ENCODE measurements at places on chromosomes 1 and 21. TPM values are rescaled to one million over a fixed set of nuclear protein-coding genes. Genes with fewer than 3 reads are reported as not detected.

Gene HECTD3
- total RNA-seq = 24.8 TPM

Gene FHL3
- total RNA-seq = 12.1 TPM

Gene PAQR6
- total RNA-seq = 1.2 TPM

Gene PUM1
- 56.6 TPM for total RNA-seq

Gene SLC9C2
- not detected for total RNA-seq

Gene PLA2G2A
- not detected for total RNA-seq

Gene TRIM67
- not detected for total RNA-seq

Gene DRAXIN
- not detected for total RNA-seq

Gene FNDC5
- not detected for total RNA-seq

Gene NID1
- 8.5 TPM for total RNA-seq

Gene RYR2
- total RNA-seq = not detected

Gene DNAJC28
- 1.2 TPM for total RNA-seq

Gene PTPN7
- total RNA-seq = not detected

Gene ADAM30
- total RNA-seq = not detected

Gene FBXO44
- total RNA-seq = 23.8 TPM

Gene CRNN
- not detected for total RNA-seq

Gene SPRR1B
- 36.3 TPM for total RNA-seq

Gene FCRL6
- not detected for total RNA-seq
